ENCODE measurements at places on chromosomes 13 and 19.
A peak's percentile ranks its signal among the peaks of the same experiment; 100 is the strongest.

- peak; percentile 67 for DNase-seq
Observed at GRCh38 chr19:43464134-43464775, 1.2 kb downstream of the LYPD3 start.

DNA sequence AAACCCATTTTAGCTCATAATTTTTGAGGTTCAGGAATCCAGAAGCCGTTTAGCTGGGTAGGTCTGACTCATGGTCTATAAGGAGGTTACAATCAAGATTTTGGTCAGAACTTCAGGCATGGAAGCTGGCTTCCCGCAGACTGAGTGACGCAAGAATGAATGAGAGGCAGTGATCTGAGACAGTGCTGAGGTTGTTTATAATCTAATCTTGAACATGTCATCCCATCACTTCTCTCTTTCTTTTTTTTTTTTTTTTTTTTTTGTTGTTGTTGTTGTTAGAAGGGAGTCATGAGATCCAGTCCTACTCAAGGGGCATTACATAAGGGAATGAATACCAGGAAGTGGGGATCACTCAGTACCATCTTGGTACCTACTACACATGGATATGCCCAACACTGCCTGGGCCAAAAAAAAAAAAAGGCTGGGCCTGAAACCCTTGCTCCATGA lies 217.4 kb downstream of the DLEU7 start:
- no peak for DNase-seq

DNA sequence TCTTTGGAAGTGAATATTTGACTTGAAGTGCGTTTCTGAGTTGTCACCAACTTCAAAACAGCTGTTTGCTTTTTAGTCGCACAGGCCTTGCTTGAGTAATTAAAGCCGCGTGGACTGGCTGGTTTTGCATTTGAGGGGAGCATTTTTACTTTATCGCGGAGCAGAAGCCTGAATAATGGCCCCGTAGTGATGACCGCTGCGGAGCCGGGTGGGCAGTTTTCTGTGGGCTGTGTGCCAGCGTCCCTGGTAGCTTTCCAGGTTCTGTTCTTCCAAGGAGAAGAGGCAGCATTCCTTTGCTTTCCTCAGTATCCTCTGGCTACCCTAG lies 1.1 kb downstream of the NAA16 start:
- peak; percentile 57 for DNase-seq

- no peak for DNase-seq
Observed at GRCh38 chr19:40923934-40924391, 41.9 kb upstream of the CYP2A7 start.

GRCh38 chr13:45278096-45278645 lies 62.8 kb downstream of the TPT1 start:
- no peak for DNase-seq

DNA sequence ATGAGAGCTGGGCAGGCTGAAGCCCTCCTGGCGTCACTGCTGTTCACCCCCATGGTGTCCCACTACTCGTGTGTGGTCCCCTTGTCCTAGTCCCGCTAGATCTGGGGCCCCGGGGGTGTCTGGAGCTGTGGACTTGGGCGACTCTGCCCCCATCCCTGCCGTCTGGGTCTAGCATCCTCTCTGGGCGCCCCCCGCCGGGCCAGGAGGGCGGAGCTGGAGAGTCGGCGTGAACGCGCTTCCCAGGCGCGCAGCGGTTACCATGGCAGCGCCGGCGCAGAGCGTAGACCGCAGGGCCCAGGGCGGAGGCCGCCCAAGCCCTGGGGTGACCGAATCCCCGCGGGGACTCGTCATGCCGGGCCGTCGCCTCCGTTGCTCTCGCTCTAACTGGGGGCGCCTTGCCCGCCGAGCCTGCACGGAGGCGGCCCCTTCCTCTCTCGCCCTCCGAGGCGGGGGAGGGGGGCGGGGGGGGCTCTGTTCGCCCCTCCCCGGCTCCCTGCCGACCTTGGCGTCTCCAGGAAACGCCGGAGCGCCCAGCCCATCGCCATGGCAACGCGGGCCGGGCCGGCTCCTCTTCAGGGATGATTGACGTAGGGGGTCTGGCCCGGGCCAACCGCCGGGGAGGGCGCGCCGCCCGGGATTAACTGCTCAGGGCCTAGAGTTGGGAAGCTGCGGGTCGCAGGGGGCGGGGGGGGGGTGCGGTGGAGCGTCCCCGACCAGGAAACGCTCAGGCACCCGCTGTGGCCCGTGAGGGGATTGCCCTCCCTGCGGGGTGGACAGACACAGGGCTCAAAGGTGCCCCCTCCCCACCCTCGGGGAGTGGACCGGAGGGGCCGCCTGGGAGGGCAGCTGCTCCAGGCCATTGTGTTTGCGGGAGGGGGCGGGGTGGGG lies 8.9 kb downstream of the ISYNA1 start:
- DNase-seq, result no peak

- no peak for DNase-seq
Observed at GRCh38 chr19:35805526-35806102, 7.0 kb downstream of the PRODH2 start.

GRCh38 chr13:53131361-53131760 lies 102.7 kb downstream of the OLFM4 start:
- no peak for DNase-seq

- DNase-seq, result no peak
Observed at GRCh38 chr19:51586103-51586728, 15.1 kb downstream of the ZNF175 start.

GRCh38 chr19:1450735-1451731 lies 1.1 kb downstream of the APC2 start:
- no peak for DNase-seq

DNA sequence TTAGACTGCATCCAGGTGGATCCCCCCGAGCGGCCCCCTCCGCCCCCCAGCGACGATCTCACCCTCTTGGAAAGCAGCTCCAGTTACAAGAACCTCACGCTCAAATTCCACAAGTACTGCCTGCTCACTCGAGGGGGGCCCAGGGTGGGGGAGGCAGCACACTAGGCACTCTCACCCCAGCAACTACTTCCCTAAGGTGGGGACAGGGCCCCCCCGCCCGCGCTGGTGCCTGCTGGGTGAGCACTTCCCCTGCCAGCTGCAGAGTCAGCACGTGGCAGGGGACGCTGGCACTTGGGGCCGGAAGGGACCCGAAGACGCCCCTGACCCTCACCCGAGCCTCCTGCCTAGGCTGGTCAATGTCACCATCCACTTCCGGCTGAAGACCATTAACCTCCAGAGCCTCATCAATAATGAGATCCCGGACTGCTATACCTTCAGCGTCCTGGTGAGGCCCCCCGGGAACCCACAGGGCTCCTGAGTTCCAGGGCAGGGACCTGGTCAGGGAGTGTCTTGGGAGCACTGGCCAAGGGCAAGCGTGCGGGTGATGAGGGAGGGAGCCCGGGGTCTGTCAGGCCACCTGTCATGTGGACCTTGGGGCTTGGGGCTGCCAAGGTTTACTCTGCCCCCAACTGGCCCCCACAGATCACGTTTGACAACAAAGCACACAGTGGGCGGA lies 5.2 kb downstream of the MCOLN1 start:
- DNase-seq, result no peak

GRCh38 chr13:21868823-21869222 lies 197.9 kb downstream of the FGF9 start:
- no peak for DNase-seq

GRCh38 chr19:18737954-18738351 lies 53.2 kb downstream of the COMP start:
- no peak for DNase-seq

- no peak for DNase-seq
Observed at GRCh38 chr13:51035978-51036377, 75.1 kb downstream of the C13orf42 start.

DNA sequence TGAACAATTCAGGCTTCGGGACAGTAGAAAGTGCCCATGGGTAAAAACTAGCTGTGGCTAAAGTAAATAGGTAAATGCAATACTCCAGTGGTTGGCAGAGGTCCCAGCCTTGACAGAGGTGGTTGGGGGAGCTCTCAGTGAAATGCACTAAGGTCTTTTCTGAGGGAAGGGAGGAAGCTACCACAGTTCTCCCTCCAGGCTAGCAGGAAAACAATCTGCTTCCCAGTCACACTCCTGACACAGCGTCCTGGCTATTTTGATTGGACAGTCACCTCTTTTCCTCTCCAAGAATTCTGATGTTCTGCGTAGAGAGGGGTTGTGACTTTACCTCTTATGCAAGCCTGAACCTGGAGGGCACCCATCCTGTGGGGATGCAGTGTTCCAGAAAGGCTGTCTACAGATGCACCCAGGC lies 128.7 kb downstream of the CYSLTR2 start:
- no peak for DNase-seq
